ENCODE measurements at places on chromosomes 6 and 20.

DNA sequence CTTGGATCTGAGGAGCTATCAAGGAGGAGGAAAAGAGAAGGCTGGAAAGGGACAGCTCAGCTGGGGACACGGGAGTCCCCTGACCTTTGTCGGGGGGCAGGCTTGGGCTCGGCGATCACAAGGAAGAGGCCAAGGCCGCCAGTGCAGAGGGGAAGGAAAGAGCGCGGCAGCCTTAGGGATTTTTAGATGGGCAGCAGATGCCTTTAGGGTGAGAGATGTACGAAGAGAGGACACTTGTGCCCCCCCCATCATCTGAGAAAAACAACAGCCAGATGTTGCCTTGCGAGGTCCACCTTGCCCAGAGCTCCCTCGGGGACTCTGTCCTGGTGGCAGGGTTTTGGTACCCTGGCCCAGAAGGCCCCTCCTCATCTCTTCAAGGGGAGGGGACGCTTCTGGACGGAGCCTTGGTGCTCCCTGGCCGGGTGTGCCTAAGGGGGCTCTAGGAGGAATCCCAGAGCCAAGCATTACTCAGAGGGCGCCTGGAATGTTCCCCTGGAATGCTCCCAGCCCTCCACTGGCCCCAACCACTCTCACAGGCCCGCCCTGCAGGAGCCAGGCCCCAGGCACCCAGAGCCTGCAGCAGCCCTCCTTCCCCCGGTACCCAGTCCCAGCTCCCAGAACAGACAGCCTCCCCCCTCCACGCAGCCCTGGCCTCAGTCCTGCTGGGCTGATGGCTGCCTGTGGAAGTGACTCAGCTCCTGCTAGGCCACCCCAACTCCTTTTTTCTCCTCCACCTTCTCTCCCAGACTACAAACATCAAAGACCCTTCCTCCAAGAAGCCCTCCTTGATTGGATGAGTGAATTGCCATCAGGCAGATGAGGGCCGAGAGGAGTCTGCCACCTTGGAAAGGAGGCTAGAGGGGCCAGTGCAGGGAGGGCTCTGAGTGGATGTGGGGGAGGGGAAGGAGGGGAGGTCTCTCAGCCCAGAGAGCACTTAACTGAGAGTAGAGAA lies 1.8 kb downstream of the ADAM33 start:
- DNase-seq: no peak

- no peak for DNase-seq
These were observed 287.1 kb upstream of the SGK1 start for GRCh38 chr6:134605034-134605433.

- DNase-seq: peak; percentile 56
These were observed 989 bp downstream of the SERINC3 start for GRCh38 chr20:44520881-44521280.

- DNase-seq: no peak
These were observed 65.4 kb downstream of the UTRN start for GRCh38 chr6:144350528-144350880.

DNA sequence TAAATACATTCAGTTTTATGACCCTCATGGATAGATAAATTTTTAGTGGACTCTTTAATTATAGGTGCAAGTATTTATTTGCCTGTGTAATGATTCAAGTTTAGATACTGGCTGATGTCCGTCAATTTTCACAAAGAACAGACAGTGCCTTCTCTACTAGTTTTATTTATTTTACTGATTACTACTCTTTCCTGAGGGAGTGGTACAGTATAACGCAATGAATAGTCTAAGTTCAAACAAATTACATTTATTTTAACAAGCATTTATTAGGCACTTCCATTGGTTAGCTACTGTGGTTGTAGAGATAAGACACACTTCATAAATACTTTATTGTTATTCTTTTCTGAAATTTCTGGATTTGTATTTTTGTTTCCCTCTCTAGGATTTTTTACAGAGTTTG lies 74.3 kb downstream of the ADGRG6 start:
- DNase-seq: no peak

DNA sequence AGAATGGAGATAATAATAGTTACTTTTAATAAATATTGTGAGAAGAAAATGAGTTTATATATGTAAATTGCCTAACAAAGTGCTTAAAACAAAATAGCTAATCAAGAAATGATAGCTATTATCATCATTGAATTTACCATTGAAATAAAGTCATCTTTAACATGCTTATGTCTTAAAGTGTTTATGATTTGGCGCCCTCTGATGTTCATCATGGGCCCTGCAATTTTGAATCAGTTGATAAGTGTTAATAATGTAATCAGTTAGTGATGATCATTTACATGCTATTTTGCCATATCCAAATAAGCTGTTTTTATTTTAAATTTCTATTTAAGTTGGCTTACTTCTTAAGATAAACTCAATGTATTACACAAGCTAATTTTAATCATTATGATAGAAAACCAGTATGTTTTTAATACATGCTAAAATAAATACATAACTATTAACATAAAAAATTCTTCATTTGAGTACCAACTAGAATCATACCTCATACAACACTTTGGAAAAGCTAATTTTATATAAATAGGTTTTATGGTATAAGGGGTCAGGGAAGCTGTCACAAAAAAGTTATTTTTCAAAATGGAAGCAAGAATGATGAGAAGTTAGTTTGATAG lies 39.2 kb upstream of the TPD52L1 start:
- peak; percentile 49 for DNase-seq

DNA sequence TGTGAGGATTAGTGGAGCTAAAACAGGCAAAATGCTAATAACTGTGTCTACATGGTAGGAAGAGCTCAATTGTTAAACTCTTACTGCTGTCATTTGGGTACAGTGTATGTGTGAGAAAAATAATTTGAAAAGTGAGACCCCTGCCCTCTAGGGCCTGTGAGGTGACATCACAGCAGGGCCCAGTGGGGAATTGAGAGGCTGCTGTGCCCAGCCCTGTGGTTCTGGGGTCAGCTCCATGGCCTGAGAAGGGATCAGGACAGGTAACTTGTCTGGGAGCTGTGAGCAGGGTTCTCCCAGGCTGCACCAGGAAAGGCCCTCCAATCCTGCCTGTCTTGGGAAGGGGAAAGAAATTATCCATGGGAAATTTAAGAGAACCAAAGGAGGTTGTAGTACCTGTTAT lies 1.3 kb downstream of the SIRPB1 start:
- no peak for DNase-seq

GRCh38 chr20:63529861-63530787 lies 7.1 kb downstream of the PTK6 start:
- DNase-seq: no peak

- no peak for DNase-seq
These were observed 31.9 kb upstream of the EIF2S2 start for GRCh38 chr20:34143951-34144350.

GRCh38 chr6:20483887-20484497 lies 50.3 kb upstream of the CDKAL1 start:
- no peak for DNase-seq

GRCh38 chr6:3813150-3813780 lies 35.9 kb upstream of the FAM50B start:
- DNase-seq: no peak

DNA sequence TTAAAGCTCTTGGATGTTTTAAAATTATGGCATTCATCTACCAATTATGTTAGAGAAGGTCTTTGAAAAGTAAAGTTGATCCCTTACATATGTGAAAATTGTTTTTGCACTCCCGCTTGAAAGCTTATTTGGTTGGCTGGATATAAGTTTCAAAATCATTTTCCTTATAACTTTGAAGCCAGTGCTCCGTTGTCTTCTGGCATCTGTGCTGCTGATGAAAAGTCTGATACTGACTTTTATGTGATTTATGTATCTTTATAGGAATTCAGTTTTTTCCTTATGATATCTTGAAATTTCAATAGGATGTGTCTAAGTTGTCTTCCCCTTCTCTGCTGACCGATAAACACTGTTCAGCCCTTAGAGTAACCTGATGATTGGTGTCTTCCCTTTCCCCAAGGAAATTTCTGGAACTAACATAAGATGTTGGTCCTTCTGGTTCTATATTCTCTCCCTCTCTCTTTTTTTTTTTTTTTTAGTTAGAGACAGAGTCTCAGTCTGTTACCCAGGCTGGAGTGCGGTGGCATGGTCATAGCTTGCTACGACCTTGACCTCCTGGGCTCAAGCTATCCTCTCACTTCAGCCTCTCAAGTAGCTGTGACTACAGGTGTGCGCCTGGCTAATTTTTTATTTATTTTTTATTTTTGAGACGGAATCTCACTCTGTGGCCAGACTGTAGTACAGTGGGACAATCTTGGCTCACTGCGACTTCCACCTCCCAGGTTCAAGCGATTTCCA lies 12.7 kb downstream of the PANK2 start:
- DNase-seq: no peak

GRCh38 chr6:64477391-64477790 lies 841.8 kb downstream of the PHF3 start:
- no peak for DNase-seq

DNA sequence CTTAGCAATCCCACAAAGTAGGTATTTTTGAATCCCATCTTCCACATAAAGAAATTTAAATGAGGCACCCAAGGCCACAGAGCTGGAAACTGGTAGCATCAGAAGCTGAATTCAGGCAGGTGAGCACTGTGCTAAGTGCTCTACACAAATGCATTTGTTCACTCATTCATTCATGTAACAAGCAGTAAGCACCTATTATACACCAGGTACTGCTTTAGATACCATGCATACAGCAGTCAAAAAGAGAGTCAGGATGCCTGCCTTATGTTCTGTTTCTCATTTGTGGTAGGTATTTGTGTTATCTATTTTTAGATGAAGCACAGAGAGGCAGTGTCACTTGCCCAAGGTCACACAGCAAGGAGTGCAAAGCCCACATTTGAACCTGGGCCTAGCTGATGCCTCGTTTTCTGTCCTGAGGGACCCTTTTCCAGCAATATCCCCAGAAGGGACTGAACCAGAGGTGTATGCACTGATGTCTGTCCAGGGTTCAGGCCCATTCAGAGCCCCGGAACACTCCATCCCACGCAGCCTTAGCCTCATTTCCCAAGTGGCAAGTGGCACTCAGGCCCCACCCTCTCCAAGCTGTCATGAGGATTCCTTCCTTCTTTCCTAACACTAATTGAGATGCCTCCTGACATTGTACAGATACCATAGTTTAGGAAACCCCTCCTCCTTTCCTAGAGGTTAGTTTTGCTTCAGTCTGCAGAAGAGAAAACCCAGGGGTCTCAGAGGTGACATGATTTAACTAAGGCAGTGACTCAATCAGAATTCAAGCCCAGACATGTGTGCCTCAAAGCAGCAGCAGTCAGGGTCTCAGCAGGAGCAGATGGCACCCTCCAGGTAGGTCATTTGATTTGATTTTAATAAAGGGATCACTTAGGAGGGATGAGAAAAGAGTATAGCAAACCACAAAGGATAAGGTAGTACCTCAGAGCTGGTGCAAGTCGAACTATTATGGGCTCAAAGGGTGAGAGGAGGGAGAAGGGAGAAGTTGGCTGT lies 61.2 kb upstream of the SIRPA start:
- DNase-seq: no peak

DNA sequence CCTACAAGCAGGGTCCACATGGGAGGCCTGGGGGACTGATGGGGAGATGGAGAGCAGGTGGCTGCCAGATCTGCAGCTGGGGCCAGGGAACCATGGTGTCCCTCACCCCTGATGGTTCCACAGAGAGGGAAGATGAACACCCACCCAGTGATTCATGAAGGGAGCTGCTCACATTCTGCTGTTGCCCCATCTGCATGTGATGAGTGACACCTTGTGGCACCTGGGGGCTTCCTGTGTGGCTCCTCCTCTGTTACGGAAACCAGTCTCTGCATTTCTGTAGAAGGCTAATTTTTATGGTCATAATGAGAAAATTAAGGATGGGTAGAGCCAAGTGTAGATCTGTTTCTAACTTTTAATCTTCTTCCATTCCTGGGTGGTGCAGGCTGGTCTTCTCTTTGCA lies 217.1 kb downstream of the SMOC2 start:
- no peak for DNase-seq

- no peak for DNase-seq
These were observed 164.1 kb upstream of the SALL4 start for GRCh38 chr20:51966296-51966971.

- DNase-seq: no peak
These were observed 386.6 kb upstream of the ARID1B start for GRCh38 chr6:156390621-156391020.

- no peak for DNase-seq
These were observed 38.8 kb downstream of the C6orf52 start for GRCh38 chr6:10655508-10656055.

DNA sequence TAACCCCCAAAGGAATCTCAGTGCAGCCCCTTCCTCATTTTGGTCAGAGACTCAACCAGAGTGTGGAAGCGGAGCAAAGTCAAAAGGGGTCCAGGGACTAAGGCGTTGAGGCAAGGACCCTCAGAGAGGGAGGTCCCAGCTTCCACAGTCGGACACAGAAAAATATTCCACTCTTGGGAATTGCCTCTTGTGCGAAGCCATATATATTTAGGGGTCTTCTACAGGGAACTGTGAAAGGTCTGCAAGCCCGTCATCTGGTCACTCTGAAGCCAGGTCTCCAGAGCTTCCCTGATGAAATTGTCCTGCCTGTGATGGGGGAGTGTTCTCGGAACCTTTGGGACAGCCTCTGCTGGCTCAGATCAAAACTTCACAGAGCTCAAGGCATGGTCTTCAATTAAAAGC lies 160.8 kb downstream of the TBXT start:
- DNase-seq: no peak

DNA sequence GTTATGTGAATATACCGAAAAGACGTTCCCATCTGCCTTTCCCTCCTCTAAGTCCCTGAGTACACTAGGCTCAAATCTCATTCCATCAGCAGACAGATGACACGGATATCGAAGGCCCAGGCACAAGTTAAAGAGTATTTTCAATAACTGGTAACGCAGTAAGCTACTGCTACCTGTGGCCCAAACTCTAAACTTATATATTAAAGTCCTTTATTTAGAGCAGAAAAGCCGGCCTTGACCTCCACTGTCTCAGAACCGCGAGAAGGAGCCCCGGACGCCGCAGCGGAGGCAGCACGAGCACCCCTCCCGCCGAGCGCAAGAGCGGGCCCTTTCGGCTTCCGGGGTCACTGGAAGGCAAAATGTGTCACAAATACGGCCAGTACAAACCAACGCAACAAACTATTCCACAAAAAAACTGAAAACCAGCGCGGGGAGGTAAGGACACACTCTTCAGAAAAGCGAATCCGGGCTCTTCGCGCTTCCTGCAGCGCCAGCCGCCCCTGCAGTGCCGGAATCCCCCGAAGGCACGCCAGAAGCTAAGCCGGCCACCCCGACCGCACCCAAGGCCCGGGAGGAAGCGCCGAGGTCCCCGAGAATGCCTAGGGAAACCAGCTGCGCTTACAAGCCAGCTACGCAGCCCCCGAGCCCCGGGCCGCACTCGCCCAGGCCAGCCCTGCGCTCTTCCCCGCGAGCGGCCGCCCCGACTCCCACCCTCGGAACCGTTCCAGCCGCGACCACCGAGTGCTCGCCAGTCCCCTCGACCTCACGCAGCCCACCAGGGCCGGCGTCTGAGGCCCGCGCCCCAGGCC lies 681 bp downstream of the DIDO1 start:
- DNase-seq: peak; percentile 58
